Fibroblast of lung (primary cell): ENCODE measurements at places on chromosomes 6 and 20.
A peak's percentile ranks its signal among the peaks of the same experiment; 100 is the strongest.

GRCh38 chr6:33082702-33083101, 6.9 kb downstream of the HLA-DPB1 start:
- peak; percentile 10 for DNase-seq

GRCh38 chr6:151811081-151811480, 3.6 kb downstream of the ESR1 start:
- no peak for DNase-seq

DNA sequence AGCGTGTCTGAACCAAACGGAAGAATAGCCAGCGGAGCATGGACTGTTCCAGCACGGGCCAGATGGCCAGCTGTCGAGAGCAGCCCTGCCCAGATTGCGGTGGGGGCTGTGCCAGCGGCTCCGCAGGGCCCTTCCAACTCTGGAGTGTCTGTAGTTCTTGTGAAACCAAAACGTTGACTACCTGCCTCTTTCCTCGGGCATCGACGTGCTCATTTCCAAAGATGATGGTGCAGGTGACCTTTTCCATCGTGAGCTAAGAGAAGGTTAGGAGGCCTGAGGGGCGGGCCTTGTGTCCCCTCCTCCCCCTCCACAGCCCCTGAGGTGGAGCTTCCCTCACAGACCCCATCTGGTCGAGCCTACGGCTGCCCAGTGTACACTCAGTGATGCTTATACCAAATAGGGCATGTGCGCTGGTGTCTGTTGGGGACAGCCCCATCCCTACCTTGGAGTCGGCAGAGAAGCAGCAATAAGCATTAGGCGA, 12.9 kb upstream of the C20orf144 start:
- DNase-seq = peak; percentile 66

DNA sequence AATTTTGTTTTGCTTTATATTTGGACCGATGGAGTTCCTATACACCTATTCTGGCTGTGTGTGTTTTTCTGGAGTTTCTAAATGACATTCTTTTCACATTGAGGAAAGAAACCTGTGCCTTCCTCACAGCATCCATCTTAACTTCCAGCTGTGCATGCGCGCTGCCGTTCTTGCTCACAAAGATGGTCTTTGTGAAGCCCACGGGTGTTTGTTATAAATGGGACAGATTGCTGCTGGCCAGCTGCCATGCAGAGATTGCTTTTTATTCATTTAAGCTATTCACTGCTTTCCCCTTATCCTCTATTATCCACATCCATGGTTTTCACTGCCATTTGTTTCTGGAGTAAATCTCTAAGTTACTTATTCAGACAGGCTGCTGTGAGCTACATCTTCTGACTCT, 54.2 kb downstream of the SYNDIG1 start:
- no peak for DNase-seq

DNA sequence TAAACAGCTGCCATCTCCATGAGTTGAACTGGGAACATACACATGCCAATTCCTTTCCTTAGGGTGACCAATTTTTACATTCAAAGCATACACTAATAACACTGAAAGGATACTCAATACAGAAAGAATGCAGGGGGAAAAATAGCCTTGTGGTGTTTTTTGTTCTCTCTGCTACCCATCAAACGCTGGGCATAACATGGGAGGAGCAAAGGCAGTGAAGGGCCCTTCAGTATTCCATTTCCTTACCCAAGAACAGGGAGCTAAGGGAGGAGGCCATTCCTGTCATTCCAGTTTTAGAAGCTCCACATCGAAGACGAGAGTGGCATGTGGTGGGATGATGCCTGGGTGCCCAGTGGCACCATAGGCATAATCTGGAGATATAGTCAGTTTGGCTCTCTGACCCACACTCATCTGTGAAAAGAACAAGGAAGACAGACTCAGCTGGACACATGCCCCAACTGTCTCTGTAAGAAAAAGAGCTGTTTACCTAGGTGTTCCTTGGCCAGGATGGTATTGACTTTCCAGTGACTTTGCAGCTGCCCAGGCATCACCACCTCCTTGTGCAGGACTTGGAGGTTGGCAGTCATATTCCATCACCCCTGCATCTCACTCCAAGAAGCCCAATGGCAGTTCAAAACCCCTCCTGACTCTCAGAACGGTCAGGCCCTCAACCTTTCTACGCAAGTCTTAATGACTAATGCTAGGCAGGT, 20.9 kb downstream of the FKBP1A start:
- DNase-seq = no peak

GRCh38 chr20:16174311-16174710, 398.9 kb downstream of the KIF16B start:
- no peak for DNase-seq

DNA sequence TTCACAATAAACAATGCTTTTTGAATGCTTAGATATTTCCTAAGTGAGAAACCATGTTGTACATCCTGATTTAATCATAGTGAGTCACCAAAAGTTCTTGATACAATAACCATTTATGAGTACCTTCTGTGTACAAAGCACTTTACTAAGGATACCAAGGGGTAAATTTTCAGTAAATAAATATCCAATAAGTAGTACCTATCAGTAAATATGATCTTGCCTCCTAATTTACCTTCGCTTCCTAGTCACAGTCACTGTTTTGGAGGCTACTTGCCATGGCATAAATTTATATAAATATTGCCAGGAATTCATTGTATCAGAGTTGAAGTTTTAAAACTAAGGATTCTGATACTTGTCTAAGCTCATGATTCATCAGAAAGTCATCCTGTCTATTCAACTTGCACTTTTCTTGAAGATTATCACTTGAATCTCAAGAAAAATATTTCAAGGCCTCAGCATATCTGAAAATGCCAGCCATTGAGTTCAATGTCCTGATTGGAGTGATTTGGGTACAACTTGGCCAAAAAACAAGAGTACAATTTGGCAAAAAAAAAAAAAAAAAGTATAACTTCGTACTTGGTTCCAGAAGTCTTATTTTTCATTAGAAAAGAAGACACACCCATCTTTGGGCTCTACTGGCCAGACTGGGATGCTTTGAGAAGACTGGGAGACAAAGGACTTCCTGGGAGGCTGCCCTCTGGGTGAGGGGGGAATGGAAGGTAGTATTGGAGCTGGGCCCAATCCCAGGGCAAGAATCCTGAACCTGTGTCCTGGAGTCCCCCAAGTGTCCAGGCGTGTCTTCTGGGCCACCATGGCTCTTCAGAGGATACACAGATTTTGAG, 32.8 kb downstream of the RAB22A start:
- DNase-seq = peak; percentile 19

DNA sequence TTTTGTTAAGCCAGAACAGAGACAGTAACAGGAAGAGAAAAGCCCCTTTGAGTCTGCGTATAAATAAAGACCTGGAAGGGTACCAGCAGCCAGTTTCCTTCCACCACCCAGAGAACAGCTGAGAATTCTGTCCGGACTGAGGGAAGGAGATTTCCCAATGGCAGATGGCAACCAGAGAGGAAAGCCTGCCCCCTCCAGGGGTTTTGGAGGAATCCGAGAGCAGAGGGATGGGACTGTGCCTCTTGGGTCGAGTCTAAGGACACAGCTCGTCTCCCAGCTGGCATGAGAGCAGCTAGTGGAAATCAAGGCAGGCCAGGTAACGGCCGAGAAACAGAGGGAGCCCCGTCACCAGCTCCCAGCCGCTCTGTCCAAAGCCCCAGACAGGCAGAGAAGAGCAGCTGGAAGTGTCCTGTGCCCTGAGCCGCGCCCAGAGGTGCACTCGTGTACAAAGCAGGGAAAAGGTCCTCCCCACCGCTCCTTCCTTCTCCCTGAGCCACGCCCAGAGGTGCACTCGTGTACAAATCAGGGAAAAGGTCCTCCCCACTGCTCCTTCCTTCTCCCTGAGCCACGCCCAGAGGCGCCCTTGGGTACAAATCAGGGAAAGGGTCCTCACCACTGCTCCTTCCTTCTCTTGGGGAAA, 134.0 kb upstream of the SNX9 start:
- DNase-seq = no peak

- DNase-seq = peak; percentile 65
Observed at GRCh38 chr20:44080646-44081267, 106.2 kb downstream of the JPH2 start.

GRCh38 chr20:24628985-24629384, 159.6 kb downstream of the SYNDIG1 start:
- DNase-seq = no peak

DNA sequence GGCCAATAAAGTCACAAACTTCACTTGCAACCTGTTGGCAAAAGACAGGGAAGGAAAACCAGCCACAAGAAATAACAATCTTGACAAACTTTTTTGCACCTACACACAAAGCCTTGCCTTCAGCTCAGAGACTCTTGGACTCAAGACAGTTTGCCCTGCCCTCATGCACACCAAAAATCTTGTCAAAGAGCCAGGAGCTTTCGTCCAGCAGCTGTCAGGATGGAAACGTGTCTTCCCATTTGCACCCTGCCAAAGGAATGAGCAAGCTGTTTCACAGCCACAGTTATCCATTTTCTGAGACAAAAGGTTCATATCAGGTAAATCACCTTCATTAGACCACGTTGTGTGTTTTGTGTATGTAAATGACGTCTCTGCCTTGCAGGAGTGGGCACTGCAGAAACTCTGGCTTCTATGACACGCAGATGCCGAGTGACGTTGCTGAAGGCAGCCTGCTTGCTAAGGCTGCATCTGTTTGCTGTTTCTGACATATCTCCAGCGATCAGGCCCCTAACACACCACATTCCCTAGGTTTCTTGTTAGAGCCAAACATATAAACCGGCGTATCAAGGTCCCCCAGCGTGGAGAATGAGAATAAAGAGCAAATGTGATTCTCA, 193.4 kb downstream of the SYNDIG1 start:
- peak; percentile 67 for DNase-seq

DNA sequence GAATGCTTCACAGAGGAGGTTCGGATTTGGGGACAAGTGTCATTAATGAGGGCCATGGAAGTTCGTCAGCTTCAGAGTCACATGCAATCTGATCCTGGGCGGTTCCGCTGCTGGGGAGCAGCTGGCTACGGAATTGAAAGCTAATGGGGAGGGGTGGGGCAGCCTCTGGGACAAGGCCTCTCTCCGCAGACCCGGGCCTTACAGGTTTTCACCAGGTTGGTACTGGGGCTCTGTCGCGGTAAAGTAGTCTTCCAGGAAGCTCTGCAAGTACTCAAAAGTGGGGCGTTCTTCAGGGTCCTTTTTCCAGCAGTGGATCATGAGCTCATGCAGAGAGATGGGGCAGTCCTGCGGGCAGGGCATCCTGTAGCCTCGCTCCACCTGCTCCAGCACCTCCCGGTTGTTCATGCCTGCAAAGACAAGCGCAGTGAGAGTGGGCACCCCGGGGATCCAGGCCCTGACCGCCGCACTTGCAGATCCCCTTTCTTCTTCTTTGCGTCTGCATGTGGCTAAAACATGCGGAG, 55.9 kb upstream of the TRAF3IP2 start:
- no peak for DNase-seq

- peak; percentile 2 for DNase-seq
Observed at GRCh38 chr20:14633507-14633906, 296.1 kb upstream of the FLRT3 start.

DNA sequence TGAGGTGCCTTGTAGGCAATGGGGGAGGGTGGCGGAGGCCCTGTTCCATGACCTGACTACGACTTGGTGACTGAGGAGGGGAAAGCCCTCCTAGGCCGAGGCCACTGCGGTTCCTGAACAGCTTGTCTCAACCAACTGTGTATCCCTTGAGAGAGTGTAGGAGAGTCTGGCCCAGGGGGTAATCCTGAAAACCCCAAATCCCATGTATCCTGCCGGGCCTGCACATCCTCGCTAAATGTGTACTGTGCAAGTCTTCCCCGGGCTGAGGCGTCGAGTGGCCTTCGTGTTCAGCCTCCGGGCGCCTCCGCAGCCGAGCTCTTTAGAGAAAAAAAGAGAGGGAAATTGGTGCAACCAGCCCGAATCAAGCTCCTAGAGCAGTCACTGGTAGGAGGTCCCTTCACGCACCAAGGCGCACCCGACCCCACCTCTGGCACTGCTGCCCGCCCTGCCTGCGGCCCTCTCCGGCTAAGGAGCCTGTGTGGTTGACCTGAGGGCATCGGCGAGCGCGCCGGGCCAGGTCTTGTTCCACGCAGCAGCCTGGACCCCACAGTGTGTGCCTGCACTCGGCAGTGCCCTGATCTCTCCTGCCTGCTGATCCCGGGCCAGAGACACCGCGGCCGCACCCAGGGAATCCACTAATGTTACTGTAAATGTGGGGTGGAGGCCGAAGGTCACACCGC, 7.3 kb downstream of the SIM1 start:
- DNase-seq = no peak

- DNase-seq = no peak
Observed at GRCh38 chr6:139744891-139745290, 370.4 kb upstream of the CITED2 start.

DNA sequence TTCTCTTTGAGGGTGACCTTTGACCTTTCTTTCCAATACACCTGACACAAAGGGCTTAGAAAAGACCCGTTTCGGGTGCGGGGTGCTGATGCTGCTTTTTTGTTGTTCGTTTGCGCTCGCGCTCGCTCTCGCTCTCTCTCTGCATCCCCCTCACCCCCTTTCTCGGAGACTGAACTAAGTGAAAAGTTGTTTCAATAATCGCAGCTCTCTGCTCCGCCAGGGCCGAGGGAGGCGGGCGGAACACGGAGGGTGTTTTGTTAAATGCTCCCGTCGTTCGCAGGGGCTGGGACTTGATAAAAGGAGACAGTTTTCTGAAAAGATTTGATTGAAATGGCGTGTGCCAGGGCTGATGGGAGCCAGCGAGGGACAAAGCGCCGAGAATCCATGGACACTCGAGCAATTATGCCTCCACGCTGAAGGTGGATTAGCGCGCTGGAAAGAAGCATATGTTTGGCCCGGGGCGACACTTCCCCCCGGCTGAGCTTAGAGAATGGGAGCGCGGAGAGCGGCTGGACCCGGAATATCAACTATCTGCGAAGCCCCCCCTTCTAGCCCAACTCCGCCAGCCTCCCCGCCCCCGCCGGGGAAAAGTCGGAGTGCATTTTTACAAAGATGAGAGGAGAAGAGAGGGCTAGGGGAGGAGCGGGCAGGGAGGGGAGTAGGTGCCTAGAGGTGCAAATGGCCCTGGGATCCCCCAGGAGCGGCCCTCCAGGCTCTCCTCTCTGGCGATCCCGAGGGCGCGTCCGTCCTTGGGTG, 25.0 kb downstream of the TFAP2A start:
- no peak for DNase-seq

DNA sequence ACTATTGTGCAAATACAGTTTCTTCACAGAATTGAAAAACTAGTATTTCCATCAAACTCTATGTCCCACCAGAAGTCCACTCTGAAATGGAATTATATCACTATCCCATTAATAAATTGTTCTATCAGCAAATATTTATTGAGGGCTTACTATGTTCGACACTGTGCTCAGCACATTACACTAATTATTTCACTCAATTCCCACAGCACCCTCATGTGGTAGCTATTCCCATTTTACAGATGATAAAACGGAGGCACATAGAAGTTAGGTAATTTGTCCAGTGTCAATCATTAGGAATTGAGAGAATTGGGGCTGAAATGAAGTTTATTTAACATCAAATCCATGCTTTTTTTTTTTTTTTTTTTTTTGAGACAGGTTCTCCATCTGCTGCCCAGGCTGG, 52.5 kb downstream of the MKKS start:
- DNase-seq = no peak

DNA sequence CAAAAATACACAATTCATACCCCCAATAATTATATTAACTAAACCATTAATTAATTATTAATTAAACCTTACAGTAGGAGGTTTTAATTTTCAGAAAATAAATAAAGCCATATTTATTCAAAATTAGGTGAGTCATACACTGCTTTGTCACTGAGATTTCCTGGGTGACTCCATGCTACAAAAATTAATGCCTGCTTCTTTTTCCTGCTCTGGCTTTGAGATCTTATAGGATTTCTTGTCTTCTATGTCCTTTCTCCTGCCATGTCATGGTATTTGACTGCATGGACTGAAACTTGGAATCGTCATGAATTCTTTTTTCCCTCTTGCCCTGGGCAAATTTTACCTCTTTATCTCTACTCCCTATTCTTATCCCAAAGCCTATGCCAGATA, 133.2 kb downstream of the PHACTR1 start:
- DNase-seq = no peak

- DNase-seq = no peak
Observed at GRCh38 chr20:37690626-37691369, 3.0 kb upstream of the CTNNBL1 start.
